T-helper 2 cell (primary cell): ENCODE measurements at places on chromosomes 12 and 14.
A peak's percentile ranks its signal among the peaks of the same experiment; 100 is the strongest.

DNA sequence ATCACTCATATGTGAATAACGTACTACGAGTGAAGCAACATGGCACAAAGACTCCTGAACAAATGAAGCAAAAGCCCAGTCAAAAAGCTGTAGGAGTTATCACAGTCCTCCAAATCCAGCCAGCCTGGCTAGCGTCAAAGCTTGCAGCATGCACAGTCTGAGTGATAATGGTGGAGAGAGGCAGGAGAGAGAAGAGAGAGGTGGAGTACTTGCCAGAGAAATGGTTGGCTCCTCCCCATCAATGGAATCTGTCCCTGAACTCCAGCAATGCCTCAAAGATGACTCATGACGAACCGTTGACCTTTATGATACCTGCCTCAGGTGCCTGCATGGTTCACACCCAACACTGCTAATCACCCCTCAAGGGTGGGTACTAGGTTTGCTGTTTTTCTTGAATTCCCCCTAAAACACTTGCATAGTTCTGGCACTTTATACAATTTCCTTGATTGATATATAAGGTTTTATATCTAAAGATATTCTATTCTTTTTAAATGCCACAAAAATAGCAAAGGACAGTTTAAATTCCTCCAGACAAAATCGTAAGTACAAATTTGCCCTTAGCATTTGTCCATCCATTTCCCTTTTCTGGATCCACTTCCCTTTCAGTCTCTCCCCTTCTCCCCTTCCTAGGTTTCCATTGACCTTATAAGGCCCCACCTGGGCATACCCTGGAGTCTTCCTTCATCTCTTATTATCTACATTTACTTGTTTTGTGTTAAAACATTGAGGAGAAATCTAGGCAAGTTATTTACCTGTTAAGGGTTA lies 10.2 kb downstream of the ARHGDIB start:
- no peak for DNase-seq

DNA sequence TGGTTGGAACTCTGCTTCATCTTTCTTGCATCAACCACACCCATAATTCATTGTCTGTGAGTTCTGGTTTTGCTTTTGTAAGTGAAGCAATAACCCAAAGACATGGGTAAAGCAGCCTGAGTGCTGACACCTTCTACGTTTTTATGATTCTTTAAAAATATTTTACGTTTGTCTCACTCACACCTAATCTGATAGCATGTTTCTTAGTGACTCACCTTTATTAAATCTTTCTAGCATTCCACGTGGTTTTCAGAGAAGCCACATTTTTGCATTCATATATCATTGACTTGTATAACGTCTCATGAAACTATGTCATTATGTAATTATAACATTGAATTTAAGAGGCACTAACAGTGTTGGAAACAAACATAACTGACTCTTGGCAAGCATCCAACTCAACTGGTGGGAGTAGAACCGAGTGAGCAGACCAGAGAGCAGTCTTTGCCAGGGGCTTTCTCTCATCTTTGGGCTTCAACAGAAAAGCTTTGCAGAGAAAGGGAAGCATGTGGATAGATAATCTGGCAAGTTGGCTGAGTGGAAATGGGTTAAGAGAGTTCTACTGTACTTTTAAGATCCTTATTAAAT lies 118.8 kb downstream of the TPH2 start:
- no peak for DNase-seq

GRCh38 chr12:2681450-2682205 lies 113.1 kb upstream of the FKBP4 start:
- no peak for DNase-seq

- DNase-seq: no peak
Measured at GRCh38 chr12:124386059-124386458, 91.2 kb downstream of the RFLNA start.

DNA sequence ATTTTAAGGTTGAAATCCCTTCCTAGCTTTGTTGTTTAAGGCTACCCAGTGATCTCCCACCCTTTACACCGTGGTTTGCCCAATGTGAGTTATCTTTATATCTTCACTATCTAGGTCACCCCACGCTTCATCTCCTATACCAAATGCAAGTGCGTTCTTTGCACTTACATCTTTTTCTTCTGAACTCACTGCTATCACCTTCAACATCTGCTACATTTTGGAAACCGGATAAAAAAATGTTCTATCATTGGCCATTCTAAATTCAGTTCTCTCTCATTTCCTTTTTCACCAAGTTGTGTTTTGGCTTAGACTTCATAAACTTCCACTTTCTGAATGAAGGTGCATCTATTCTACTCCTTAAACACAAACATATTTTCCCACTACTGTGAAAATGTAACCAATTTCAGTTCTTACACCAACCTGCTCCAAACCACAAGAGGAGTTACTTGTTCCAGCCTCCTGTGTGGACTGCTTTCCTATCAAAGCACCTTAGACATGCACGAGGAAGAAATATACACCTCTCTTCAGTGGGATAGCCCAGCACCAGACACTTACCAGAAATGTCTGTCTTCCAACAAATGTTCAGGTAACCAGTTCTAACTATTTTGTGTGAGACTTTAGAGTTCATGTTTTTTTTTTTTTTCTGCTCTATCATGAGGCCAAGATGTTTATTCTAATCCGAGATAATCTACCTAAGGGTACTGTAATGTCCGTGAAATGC lies 21.9 kb downstream of the CLEC9A start:
- no peak for DNase-seq

DNA sequence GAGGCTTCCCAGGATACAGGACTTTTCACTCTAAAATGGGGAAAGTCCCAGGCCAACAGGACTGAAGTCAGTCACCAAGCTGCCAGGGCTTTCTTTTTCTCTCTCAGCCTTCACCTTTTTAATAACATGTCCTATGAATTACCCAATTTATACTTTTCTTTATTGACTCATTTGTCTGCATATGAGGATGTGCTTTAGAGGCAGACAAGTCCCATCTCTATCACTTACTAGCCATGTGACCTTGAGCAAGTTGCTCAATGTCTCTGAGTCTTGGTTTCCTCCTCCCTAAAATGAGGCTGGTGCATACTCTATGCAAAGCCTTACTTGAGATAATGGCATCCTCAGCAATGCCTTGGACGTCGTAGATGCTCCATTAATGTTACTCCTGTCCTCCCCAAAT lies 98.1 kb upstream of the TMPO start:
- no peak for DNase-seq

DNA sequence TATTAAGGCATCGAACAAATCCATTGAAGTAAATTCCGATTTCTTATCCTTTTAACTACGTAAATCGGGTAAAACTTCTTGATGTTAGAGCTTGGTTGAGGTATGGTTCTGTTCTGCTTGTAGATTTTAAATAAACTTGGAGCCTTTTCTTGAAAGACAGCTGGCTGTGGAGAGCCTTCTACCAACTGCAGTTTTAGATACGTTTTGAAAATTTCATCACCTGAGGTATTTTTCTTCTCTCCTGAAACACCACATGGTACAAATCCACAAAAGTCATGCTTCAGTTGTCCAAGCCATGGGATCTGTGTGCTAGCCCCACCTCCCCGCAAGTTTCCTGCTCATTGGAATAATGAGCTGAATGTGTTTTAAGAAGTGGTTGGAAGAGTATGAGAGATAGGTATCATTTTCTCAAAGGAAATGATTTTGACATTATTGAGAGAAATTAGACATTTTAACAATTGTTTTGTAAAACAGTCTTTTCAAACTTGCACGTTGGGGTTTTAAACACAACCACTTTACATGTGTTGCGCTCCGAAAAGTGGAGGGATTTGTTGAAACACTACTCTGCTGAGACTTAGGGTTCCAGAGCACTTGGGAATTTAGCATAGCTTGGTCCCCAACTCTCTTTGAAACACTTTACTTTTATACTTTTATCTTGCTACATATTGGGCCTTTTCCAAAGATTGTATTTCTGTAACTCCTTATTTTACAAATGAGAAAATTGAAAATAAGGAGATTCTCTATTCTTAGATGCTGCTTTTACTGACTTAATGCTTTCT lies 1.4 kb downstream of the PPM1A start:
- no peak for DNase-seq

DNA sequence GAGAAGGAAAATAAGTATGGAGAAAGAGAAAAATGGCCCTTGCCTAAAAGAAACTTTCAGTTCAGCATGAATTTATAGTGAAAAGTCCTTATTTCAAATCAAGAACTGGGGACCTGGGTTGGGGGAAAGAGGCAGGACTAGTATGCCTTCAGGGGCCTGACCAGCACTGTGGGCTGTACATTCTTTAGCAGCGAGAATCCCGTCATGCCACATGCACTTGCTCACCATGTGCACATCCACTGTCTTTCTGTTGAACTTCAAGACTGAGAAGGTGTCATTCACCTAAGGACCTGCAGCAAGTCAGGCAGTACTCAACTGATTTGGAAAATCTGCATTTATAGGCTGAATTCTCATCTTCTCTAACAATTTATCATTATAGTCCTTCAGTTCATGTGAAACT lies 50.2 kb downstream of the RAB35 start:
- no peak for DNase-seq

GRCh38 chr12:64806593-64807460 lies 17.6 kb upstream of the TBC1D30 start:
- DNase-seq: no peak

DNA sequence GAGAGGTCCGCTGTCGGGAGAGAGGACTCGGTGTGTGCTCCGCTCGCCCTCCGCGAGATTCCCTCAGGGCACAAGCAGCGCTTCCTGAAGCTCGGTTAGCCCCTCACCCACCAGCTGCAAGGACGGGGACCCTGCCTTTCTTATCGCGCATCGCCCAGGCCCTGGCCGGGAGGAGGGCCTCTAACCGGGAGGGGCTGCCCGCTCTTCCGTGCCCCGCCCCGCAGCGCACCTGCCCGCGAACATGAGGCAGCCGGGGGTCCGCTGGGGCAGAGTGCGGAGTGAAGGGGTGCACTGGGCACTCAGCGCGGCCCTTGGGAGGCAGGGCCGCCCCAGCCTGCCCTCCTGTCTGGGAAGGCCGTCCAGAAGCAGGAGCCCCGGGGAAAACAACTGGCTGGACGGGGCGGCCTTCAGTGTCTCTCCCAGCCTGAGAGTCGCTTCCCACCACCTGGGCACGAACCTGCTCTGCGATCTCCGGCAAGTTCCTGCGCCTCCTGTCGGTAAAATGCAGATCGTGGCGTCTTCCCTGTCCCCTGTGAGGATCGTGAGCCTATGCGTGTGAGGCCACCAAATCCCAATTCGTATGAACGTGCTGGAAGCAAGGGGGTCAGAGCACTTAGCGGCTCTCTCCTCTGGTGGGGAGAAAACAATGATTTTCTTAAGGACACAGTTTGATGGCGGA lies 28.0 kb upstream of the ADIPOR2 start:
- DNase-seq: peak; percentile 38

GRCh38 chr14:103143506-103143905 lies 20.2 kb downstream of the TNFAIP2 start:
- no peak for DNase-seq

DNA sequence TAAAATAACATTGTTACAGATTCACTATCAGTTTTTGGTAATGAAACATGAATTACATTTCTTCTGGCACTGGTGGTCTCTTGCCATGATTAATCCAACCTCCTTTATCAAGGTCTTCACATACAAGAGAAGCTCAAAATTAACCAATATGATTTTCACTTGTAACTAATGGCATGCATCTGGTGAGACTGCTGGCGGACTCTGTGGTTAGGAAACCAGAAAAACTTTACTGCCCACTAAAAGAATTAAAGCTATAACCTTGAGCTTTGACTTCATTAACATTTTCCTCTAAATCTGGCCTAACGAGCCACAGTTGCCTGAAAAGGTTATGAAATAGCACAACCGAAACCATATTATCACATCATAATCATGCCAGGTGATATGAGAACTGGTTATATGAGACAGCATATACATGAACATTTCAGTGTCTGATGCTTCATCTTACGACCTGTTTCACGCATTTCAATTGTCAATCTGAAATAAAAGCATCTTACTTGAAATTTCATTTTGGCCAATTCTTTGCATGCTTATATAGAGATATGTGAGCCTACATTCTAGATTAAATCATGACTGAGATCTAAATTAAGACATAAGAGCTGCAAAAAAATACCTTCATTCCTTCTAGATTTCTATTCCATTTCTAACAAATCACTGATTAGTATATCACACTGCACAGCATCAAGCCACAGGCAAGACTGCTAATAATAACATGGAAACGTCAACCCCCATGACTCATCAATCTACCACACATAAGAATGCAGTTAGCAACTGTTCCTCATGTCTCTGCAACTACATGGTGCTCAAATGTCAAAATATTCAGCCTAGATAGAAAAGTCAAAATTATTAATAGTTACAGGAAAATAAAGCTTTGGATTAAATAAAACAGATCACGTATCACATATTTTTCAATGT lies 89.3 kb downstream of the OSBPL8 start:
- DNase-seq: no peak

GRCh38 chr14:59267046-59267445 lies 78.6 kb downstream of the DAAM1 start:
- DNase-seq: no peak

- peak; percentile 17 for DNase-seq
Measured at GRCh38 chr14:102363182-102363943, 622 bp downstream of the TECPR2 start.

DNA sequence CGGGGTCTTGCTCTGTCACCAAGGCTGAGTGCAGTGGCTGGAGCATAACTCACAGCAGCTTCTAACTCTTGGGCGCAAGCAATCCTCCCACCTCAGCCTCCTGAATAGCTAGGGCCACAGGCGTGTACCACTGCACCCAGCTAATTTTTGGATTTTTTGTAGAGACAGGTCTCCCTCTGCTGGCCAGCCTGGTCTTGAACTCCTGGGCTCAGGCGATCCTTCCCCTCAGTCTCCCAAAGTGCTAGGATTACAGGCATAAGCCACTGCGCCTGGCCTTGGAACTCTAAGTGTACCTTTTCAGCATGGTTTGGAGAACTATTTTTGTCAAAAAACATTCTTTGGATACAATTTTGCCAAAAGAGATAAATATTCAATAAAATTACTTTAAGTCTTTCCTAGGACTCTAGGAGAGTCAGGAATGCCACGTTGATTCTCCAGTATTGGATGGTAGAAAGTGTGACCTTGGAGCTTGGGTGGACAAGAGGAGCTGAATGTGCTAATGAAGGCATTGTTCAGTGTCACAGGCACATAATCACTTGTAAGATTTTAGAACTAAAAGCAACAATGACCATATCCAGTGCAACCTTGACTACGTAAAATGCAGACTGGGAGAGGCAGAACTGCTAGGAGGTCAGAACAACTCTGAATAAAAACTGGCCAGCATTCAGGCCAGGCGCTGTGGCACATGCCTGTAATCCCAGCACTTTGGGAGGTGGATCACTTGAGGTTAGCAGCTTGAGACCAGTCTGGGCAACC lies 2.8 kb downstream of the SRSF9 start:
- DNase-seq: peak; percentile 57

GRCh38 chr14:72540836-72541235 lies 353.1 kb downstream of the DPF3 start:
- DNase-seq: no peak

GRCh38 chr12:107393043-107393717 lies 292.4 kb upstream of the PWP1 start:
- no peak for DNase-seq

DNA sequence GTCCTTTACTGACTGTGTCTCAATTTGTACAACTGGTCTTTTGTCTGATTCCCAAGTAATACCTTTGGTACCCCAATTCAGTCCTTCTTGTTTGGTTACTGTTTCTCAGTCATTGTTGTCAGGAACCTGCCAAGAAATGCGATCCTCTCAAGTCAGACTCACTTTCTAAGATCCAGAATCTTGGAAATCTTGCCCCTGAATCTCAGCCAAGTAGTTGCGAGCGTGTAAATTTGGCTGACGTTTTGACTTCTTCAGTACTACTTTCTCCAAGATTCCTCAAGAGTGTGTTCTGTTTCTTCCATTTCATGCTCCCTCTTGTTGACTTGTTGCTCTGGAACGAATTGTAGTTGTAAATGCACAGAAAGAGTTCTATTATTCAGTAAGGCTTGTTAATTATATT lies 114.0 kb downstream of the MSRB3 start:
- DNase-seq: no peak

GRCh38 chr12:94769047-94769420 lies 118.7 kb upstream of the TMCC3 start:
- DNase-seq: no peak
